ENCODE measurements at places on chromosomes 12 and 14.

- no peak for DNase-seq
These were observed 6.0 kb downstream of the OR10P1 start for GRCh38 chr12:55642669-55643068.

DNA sequence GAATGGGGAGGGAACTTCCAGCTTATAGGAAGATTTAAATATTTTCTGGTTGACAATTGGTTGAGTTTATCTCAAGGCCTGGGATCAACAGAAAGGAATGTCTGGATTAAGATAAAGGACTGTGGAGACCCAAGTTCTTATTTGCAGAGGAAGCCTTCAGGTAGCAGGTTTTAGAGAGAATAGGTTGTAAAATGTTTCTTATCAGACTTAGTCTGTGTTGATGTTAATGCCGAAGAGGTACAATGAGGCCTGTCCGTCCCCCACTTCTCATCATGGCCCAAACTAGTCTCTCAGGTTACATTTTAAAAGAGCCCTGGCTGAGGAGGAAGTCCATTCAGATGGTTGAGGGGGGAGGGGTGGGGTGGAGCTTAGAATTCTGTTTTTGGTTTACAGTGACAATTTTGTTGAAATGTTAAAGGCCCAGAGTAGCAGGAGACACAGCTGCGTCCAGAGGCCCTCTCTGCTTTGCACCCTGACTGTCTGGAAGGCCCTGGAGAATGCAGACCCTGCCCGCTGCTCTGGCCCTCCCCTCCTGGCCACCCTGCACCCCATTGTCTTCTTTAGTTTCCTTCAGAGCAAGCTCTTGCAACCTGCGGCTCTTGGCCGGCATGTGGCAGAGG, 672.5 kb upstream of the TMEM132C start:
- no peak for DNase-seq

- no peak for DNase-seq
These were observed 104.7 kb downstream of the PLEKHA5 start for GRCh38 chr12:19234171-19234704.

DNA sequence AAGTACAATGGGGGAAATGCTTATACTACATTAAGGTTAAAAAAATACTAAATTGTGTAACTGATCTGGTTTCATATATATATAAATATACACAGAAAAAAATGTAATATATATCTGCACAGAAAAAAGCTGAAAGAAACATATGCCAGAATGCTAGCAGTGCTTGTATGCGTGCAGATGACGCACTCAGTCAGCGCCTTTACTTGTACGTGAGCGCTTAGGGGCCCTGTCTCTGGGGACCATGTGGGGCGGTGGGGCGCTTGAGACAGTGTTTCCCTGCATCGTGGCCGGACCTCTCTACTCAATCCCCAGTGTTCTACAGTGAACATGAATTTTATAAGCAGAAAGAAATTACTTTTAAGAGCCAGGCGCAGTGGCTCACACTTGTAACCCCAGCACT, 7.0 kb downstream of the ANKRD9 start:
- no peak for DNase-seq

- no peak for DNase-seq
These were observed 166.7 kb upstream of the LHX5 start for GRCh38 chr12:113638460-113638775.

GRCh38 chr12:59059088-59059935, 139.0 kb upstream of the LRIG3 start:
- DNase-seq: no peak

GRCh38 chr12:26648584-26648983, 184.4 kb downstream of the ITPR2 start:
- DNase-seq: no peak

DNA sequence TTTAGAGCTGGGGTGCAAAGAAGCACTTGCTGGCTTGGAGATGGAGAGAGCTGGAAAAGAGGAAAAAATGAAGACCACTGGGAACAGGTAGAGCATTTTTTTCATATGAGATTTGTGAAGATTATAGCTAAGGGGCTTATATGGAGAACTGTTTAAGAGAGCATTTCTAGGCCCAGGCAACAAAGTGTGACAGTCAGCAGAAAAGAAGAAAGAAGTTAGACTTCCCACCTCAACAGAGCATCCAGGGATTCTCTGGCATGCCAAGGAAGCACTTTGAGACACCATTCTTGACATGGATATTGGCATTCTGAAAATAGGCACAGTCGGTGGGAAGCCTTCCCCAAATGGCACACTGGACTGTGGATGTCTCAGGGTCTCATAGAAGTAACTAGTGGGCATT, 195.5 kb downstream of the KLHL28 start:
- DNase-seq: no peak

DNA sequence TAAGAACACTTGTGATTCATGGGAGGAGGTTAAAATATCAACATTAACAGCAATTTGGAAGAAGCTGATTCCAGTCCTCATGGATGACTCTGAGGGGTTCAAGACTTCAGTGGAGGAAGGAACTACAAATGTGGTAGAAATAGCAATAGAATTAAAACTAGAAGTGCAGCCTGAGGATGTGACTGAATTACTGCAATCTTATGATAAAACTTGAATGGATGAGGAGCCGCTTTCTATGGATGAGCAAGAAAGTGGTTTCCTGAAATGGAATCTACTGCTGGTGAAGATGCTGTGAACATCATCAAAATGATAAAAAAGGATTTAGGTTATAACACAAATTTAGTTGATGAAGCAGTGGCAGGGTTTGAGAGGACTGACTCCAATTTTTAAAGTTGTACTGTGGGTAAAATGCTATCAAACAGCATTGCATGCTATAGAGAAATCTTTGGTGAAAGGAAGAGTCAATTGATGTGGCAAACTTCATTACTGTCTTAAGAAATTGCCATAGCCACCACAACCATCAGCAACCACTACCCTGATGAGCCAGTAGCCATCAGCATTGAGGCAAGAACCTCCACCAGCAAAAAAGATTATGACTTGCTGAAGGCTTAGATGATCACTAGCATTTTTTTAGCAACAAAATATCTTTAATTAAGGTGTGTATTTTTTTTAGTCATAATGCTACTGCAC, 25.9 kb upstream of the MTERF2 start:
- no peak for DNase-seq

GRCh38 chr12:5909560-5909959, 35.5 kb downstream of the ANO2 start:
- DNase-seq: no peak

DNA sequence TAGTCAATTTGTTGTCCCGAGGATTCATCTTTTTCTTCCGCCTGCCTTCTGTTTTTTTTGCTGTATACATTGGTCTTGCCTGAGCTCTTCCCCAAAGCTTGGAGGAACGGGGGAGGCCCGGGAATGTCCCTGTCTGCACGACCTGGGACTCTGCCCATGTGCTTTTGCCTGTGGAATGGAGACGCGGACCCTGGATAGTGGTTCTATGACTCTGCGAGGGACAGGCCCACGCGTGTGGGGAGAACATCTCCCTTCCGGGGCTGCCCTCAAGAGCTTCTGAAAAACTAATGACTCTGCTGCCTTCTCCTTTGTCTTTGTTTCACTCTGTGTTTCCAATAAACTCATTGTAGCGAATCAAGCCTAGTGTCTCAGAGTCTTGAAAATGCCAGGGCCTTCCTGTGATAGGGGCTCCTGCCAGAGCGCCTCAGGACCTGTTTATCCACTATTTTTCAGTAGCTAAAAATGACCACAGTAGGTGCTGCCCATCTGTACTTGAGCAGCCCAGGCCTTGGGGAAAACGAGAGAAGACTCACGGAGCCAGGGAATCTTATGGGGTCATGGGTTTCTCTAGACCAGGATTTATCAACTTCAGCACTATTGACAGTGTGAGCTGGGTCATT, 12.3 kb downstream of the KRT83 start:
- no peak for DNase-seq

GRCh38 chr12:44852483-44852882, 23.6 kb downstream of the NELL2 start:
- DNase-seq: no peak

DNA sequence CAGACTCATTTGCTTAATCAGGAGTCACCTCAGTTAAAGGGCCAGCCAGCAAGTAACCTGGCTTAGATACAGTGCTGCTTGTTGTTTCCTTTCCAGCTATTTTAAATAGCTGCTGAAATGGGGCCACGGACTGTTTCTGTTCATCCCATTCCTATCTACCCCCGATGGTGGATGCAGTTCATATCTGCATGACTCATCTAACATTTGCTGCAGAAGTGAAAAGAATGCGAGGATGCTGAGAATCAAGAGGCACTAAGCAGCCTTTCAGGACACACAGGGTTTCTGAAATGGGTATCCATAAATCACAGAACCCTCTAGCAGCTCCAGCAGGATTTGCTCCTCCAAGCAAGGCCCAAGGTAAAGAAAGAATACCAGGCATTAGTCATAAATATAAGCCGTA, 60.2 kb upstream of the RTRAF start:
- DNase-seq: no peak

GRCh38 chr12:39116861-39117260, 211.5 kb upstream of the CPNE8 start:
- DNase-seq: no peak

DNA sequence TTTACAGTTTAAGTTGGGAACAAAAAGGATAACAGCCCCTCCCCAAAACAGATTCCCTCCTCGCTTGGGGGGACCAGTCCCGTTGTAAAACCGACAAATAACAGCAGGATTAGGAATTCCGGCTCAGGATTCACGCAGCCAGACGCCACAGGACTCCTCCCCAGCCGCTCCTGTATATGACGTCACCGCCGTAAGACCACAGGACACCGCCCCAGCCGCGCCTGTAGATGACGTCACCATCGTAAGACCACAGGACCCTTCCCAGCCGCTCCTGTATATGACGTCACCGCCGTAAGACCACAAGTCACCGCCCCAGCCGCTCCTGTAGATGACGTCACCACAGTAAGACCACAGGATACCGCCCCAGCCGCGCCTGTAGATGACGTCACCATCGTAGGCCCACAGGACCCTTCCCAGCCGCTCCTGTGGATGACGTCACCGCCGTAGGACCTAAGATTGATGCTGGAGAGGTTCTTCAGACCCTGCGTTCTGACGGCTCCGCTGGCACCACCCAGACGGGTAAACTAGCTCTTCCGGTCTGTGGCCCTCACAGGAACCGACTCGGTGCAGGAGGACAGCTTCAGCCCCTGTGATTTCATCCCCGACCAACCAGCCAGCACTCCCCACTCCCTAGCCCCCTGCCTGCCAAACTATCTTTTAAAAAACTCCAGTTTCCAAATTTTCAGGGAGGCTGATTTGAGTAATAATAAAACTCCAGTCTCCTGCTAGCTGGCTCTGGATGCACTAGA, 43.9 kb upstream of the FBRSL1 start:
- DNase-seq: peak; percentile 88

- DNase-seq: no peak
These were observed 4.8 kb downstream of the PHB2 start for GRCh38 chr12:6965714-6966113.

DNA sequence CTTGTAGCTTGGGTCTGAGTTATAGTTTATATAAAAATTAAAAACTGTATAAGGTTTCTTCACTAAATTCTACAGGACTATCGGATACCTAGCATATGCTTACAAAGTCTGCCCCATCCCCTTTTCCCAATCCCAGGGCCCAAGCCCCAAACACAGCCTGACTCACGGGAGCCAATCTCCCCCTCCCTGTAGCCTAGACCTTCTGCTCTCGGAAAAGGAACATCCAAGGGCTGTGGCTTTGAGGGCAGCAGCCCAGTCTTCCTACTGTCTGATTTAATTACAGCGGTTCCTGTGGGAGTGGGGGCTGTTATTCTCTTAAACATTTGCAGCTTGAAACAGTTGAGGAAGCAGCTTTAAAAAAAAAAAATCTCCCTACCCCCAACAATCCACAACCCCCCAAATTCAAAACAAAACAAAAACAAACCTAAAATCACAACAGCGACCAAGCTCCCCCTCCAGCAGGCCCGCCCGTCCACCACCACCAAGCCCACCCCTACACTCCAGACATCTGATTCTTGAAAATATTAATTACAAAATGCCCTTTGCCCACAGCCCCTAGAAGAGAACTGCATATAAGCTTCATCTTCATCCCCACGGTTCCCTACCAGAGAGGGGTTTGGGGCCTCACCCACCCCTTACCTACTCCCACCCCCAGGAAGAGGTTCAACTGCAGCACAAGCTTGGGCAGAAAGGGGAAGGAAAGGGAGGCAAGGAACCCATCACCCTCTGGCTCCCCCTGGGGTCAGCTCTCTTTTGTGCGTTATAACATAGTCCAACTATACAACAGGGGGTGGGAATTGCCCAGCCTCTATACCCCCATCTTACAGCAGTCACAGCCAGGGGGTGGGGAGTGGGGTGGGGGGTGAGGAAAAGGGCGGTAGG, 1.1 kb upstream of the PRKAG1 start:
- DNase-seq: peak; percentile 59

GRCh38 chr12:31835276-31835882, 106.6 kb upstream of the AMN1 start:
- DNase-seq: no peak

GRCh38 chr14:93301821-93302447, 30.9 kb downstream of the BTBD7 start:
- no peak for DNase-seq

DNA sequence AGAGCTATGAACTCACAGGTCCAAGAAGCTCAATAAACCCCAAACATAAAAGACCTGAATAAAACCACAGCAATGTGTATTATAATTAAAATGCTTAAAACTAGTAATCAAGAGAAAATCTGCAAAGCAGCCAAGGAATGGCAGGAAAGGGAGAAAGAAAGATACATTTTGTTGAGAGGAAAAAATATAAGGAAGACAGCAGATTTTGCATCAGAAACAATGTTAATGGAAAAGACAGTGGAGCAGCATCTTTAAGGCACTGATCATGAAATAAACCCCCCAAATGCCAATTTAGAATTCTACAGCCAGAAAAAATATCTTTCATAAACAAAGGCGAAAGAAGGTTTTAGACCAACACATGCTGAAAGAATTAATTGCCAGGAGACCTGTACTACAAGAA, 39.3 kb downstream of the RAN start:
- no peak for DNase-seq

DNA sequence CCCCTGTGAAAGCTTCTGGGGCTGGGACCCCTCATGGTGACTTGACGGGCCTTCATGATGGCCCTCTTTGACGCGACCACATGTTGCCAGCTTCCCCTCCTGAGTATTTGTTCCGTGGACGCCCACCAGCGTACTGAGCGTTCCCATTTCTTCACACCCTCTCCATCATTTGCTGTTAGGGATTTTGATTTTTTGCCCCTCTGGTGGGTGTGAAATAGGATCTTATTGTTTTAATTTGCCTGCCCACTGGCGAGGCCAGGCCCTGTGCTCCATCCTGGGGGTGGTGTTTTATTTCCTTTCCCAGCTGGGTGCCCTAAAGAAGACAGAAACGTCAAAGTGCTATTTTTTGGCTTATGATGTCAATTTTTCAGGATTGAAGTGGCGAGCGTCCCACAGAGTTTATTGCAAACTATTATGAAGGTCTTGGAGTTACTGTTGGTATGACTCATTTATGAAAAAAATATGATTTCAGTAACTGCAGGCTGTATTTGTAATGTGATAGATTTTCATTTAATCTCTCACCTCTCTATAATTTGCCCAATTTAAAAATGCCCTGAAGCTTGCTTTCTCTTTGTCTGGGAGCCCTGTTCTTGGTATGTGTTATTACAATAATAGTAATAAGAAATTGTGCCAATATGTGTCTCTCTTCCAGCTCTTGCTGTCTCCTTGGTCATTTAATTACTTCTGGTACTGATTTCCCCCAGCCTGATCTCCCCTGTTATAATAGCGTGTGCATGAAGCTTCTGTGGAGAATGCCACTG, 99.6 kb downstream of the SLC25A47 start:
- no peak for DNase-seq
